ENCODE measurements at places on chromosomes 7 and 10.

DNA sequence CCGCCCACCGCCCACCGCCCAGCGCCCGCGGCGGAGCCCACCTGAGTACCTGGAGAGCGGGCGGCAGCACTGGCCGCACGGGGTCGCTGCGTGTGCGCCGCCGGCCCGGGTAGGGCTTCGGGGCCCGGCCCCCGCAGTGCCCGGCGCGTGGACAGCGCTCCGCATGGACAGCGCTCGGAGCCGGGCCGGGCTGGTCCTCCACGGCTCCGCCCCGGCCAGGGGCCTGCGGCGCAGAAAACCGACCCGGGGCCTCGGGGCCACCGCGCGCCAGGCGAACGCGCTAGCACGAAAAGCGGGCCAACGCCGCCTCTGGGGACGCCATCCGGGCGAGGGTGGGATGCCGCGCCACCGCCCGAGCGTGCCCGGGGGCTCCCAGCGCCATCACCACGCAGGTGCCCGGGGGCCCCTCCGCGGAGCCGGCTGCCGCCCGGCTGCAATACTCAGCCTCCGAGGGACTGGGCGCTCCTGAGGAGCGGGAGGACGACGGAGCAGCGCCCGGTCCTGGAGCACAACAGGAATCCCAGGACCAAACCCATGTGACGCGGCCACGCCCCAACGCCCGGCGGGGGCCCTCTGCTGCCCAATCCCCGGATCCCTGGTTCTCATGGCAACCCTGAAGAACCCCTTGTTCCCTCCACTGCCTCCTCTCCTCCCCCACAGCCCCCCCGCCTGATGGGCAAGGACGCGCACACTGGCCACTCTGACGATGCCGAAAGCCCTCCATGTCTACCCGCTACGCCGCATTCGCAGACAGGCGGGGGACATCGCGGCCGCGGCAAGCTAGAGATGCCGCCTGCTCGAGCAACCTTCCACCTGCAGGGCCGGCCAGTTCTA lies at the start of gene GRB10:
Gene GRB10 (minus strand): TSS at position 522 of the 834 bp plus-strand sequence. CDS start 50,574 bp downstream, outside the sequence.
- no peak for DNase-seq

- no peak for DNase-seq
Observed at GRCh38 chr7:3321206-3321605, 20.2 kb downstream of the SDK1 start.

- DNase-seq: peak; percentile 52
Observed at GRCh38 chr10:26860102-26860442, 686 bp downstream of the ABI1 start.

DNA sequence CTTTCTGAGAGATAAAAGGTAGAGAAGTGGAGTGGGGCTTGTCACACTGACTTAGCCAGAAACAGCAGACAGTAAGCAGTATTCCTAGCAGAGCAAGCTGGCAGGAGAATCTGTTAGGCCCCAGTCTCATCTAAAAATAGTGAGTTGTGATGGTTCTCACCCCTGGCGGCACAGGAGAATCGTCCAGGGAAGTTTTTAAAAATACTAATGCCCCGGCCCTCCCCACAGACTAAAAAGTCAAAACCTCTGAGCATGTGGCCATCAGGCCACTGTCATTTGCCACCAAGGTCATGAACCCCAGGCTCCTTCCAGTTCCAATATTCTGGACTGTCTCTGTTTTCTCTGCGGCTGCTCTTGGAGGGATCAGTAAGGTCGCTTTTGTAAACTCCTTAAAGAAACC lies 34.0 kb downstream of the LYZL1 start:
- DNase-seq: no peak

GRCh38 chr7:49791088-49791741 lies 17.8 kb downstream of the VWC2 start:
- no peak for DNase-seq

GRCh38 chr7:38801786-38802185 lies 107.2 kb downstream of the VPS41 start:
- DNase-seq: no peak

- DNase-seq: no peak
Observed at GRCh38 chr7:27103489-27104226, 1.2 kb upstream of the HOXA2 start.

DNA sequence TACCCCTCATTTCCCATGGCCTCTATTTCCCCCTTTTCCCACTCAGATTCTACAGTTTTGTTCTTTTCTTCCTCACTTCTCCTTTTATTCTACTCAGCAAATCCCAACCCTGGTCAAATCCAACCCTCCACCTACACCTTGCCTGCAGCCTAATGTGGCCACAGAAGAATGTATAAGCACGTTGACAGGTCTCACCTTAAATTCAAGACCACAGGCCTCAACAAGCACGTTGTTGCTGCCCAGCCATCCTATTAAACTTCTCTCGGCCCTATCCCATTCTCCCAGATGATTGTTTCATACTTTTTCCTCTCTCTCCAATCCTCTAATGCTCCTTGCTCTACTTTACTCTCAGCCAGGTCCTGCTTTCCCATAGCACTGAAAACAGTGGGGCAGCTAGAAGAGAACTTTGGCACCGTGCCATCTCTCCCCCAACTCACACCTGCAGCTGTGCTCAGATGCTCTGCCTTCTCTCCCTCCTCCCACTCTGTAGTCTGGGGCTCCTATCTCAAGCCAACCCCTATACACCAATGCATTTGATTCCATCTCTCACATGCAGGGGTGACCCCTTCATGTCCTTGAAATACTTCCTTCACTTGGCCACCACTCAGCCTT lies 6.8 kb upstream of the EIF3A start:
- DNase-seq: no peak

All from T follicular helper cell (primary cell).